ENCODE measurements at places on chromosomes 3 and 15. TPM values are rescaled to one million over a fixed set of nuclear protein-coding genes. Genes with fewer than 3 reads are reported as not detected.

DNA sequence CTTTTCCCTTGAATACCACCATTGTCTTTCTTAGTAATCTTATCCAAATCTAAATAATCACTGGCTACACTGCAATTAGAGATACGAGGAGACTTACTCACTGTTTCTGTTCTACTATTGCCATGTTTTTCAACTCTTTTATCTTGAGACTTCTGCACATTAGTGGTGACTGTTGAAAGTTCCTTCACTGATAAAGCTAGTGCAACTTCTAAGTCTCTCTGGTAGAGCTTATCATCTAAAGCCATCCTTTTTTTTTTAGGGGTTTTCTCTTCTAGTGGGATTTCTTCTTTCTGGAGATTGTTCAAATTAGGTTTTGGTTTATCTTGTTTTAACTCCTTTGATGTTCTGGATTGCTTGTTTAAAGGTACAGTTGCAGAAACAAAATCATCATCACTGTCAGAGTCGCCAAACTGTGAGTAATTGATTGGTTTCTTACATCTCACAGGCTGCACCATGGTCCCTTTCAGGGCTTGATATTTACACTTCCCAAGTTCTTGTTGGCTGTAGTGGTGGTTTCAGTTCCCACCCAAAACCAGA is 37.7 kb downstream of the NCK1 start:
- H3K36me3 ChIP-seq, result no peaks in the 10 kb centered on the region
- H3K27ac ChIP-seq, result no peak overlapping the region

Gene SEMA5B
- total RNA-seq, result 0.09 TPM

DNA sequence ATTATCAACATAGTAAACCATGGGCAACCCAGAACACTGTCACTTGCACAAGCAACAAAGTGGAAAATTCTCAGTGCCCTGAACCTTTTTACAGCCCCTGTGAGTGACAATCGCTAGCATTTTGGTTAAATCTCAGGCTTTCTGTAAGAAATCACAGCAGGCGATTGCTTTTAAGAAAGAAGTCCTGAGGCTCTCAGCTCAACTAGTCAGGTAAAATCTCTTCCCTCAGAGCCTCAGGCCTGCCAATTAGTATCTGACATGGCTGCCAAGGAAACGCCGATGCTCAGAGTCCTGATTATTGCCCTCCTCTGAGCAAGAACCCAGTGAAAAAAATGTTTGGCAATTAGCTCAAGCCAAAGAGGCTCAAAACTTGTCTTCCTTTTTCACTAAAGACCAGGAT is 530.8 kb downstream of the DIPK2A start:
- H3K27ac ChIP-seq, result no peak overlapping the region
- no peaks in the 10 kb centered on the region for H3K36me3 ChIP-seq
- H3K4me1 ChIP-seq, result no peaks in the 10 kb centered on the region
- DNase-seq, result no peak
- H3K4me3 ChIP-seq, result no peak overlapping the region
- no peaks in the 10 kb centered on the region for H3K27me3 ChIP-seq

Gene USF3
- 25.3 TPM for total RNA-seq

Gene GYG1
- total RNA-seq, result 69.5 TPM

DNA sequence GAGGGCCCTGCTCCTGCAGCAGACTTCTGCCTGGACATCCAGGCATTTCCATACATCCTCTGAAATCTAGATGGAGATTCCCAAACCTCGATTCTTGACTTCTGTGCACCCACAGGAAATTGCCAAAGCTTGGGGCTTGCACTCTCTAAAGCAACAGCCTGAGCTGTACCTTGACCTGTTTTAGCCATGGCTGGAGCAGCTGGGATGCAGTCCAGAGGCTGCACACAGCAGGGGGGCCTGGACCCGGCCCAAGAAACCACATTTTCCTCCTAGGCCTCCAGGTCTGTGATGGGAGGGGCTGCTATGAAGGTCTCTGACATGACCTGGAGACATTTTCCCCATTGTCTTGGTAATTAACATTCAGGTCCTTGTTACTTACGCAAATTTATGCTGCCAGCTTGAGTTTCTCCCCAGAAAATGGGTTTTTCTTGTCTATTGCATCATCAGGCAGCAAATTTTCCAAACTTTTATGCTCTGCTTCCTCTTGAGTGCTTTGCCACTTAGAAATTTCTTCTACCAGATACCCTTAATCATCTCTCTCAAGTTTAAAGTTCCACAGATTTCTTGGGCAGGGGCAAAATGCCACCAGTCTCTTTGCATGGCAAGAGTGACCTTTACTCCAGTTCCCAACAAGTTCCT is 11.8 kb upstream of the MYO5A start:
- DNase-seq, result no peak
- H3K27me3 ChIP-seq, result no peaks in the 10 kb centered on the region
- no peaks in the 10 kb centered on the region for H3K4me1 ChIP-seq
- H3K4me3 ChIP-seq, result no peak overlapping the region

DNA sequence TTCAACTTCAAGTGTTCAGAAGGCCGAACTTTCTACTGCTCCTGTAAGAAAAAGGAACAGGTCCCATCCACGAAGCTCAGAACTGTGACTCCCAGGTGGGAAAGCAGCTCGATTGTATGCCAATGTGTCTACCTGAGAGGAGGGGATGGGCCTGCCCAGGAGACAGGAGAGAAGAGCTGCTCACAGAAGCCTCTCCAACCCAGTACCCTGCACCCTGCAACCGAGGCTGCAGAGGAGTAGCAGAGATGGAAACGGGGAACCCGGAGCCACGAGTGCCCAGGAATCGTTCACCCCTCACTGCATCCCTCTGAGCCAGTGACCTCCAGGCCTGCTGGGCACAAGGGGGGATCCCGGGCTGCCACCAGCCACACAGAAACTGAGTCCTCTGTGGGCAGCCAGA is 86.5 kb upstream of the PRR23E start:
- H3K27ac ChIP-seq, result no peak overlapping the region
- H3K4me1 ChIP-seq, result no peaks in the 10 kb centered on the region
- no peak overlapping the region for H3K4me3 ChIP-seq
- DNase-seq, result no peak
- peaks cover 3% of the 10 kb centered on the region for H3K27me3 ChIP-seq
- no peaks in the 10 kb centered on the region for H3K36me3 ChIP-seq
